COLO829 (cell line): ENCODE measurements at places on chromosomes 7 and 10.
A peak's percentile ranks its signal among the peaks of the same experiment; 100 is the strongest.

DNA sequence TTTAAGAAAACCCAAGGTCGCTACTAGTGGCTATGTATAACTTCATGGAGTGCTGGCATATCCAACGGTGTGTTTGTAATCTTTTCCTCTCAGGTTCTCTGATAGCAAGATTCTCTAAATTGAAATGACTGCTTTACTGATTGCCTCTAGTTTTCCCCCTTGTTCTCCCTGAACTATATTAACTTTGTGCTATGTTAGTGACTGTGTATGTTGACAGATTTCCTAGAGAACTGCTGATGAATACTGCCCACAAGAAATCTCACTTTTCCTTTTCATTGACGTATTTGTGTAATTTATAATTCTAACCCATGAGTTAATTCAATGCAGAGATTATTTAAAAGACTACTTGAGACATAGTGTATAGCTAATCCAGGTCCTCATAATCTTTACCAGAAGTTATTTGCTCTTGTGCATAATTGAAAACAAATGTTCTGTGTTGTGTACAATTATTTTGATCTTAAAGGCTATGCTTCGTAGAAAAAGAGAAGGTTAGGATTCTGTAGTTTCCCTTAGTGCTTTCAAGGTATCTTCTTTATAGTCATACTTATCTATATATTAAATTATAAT, 70.6 kb upstream of the GLCCI1 start:
- no peak for DNase-seq

GRCh38 chr10:23200586-23200985, 8.5 kb downstream of the PTF1A start:
- DNase-seq, result no peak

GRCh38 chr7:31020161-31020560, 31.9 kb upstream of the ADCYAP1R1 start:
- DNase-seq, result no peak

GRCh38 chr7:122886357-122887081, at the start of gene CADPS2:
TSS of gene CADPS2 (minus strand) at chr7:122886460. CDS start at chr7:122886337, 123 bp downstream.
- peak; percentile 90 for DNase-seq

GRCh38 chr7:96080027-96080426, 241.9 kb downstream of the SLC25A13 start:
- peak; percentile 87 for DNase-seq

- DNase-seq, result no peak
These were observed 25.6 kb downstream of the STYXL1 start for GRCh38 chr7:76022026-76022780.

GRCh38 chr10:85767891-85768290, 598.7 kb downstream of the GRID1 start:
- no peak for DNase-seq

DNA sequence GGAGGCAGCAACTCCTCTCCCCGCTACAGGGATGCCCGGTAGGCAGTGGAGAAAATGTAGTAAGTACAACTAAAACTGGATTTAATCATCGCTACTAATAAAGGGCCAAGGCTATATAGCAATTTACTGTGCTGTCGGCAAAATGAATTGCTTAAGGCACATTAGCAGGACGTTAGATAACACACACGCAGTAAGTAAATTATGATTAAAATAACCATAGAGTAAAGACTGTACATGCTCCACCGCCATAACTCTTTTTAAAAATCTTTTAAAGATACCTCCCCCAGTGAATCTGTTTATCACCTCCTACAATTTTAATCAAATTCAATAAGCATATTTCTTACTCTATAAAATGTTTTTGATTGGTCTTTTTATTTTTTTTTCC, 371.4 kb upstream of the MGMT start:
- no peak for DNase-seq

DNA sequence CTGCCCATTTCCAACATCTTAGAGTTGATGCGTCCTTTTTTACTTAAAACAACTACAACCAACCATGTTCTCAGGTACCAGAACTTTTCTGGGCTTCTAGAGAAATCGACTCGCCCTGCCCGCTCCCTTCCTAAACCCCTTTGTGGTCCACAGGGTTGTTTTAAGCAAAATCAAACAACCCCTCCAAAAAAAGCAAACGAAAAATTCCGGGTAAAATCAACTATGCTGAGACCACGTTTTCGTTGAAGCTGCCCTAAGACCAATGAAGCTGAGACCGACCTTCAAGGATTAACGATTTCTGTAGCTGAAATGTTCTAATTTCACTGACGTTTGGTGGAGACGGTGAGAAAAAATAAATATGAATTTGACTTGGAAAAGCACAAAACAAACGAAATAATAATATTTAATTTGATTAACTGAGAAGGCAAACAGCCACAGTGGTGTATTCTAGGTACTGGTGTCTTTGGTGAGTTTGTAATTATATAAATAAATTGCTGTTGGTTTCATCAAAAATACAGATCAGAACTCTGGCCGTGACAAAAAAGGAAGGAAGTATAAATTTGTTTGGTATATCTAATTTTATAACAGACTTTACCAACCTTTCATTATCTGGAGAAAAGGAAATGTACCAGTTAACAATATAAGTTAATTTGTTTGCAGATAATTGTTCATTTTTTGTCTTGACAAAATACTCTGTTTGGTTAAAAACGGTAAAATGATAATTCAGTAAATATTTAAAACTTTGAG, 4.7 kb upstream of the IGF2BP3 start:
- no peak for DNase-seq

DNA sequence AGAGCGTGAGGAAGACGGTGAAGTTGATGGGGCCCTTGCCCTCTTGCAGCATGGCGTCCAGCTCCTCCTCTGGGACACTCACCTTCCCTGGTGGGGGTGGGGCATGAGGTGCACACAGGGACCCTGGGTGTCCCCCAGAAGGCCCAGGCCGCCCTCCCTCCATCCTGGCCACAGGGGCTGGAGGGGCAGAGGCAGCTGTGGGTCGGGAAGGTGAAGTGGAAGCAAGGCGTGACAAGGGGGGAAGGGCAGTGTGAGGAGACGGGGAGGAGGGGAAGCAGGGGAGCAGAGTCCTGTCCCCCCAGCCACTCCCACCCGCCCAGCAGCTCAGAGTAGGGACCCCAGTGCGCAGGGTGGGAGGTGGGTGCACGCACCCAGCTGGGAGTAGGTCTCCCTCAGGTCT, 791 bp downstream of the MYL7 start:
- no peak for DNase-seq

GRCh38 chr10:110203500-110204455, 3.6 kb upstream of the MXI1 start:
- DNase-seq, result no peak

DNA sequence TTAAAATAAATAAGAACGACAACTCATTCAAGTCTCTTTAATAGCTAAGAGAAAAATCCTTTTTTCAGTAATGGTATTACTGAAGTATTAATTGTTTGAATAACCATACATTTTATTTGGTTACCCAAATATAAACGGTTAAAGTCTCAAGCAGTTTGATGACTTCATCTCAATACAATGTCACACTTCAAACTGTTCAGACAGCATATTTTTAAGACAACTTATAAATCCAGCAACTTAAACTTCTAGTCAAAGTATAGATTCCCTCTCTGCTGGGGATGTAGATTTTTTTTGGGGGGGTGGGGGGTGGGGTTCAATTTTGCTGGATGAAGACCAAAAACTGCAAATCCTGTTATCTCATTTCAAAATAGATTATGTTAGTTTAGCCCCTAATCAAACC, 42.0 kb downstream of the GNA12 start:
- DNase-seq, result no peak

- DNase-seq, result peak; percentile 89
These were observed 334.3 kb downstream of the ARL4A start for GRCh38 chr7:13021566-13022300.

- no peak for DNase-seq
These were observed 214.8 kb upstream of the KLF14 start for GRCh38 chr7:130948822-130949221.

DNA sequence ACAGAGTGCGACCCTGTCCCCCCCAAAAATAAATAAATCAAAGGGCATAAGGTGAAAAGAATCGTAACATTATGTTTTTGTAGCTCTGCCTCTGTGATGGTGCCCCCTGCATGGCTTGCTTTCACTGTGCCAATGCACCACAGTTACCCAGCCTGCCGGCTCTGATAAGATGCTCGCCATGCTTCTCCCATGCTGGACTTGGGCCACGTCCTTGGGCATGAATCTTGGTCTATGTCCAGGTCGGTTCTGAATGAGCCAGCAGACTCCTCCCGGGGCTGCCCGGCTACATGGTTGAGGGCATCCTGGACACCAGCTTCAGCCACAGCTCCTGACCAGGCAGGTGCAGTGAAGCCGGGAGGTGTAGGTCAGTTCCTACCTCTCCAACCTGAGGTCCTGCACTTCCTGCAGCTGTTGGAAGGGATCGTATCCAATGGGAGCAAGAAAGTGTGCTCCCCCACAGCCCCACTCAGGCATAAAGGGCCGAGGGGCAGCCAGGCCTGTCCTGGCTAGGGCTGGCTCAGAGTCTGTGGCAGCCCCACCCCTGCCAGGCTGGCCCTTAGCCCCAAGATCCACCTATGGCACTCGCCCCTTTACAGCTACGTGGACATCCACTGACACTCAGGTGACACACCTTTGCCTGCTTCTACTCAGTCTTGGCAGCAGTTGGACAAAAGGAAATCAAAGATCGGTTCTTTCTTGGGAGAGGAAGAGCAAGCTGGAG, 34.1 kb downstream of the CHST3 start:
- DNase-seq, result no peak

DNA sequence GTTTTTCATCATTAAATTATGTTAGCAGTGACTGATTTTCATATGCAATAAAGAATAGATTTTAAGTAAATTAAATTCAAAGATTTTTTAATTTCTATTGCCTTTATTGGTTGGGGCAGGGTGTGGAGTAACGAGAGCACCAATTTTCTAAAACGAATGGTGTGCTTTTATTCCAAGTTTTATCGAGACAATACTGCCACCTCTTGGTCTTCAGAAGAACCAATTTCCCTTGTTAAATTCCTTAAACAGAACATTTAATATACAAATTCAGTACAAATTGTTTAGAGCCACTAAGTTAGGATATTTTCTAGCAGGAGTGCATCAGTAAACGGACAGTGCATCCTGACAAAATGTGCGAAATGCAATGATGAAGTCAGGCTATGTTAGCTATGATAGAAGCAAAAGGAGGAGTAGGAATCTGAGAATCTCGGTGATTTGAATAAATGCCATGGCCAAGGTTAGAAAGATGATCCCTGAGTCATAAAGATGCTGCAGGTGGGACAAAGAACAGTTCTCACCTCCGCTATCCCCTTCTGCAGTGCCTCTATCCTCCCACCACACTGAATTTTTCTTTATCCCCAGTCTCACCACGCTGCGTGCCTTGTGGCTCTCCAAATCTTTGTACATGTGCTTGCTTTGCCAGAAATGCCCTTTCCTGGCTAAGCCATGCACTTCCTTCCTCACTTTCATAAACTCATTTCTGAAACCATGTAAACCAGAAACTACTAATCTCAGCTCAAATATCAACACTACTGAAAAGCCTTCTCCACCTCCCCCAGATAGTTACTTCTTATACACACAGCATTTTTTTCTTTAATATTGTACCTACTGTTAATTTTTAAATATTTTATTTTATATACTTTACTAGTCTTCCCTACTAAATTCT, 31.9 kb upstream of the AGBL3 start:
- peak; percentile 66 for DNase-seq

- DNase-seq, result no peak
These were observed 8.5 kb upstream of the CSTF2T start for GRCh38 chr10:51707821-51708424.

- DNase-seq, result no peak
These were observed 83.4 kb upstream of the ODAD2 start for GRCh38 chr10:28082316-28082715.

DNA sequence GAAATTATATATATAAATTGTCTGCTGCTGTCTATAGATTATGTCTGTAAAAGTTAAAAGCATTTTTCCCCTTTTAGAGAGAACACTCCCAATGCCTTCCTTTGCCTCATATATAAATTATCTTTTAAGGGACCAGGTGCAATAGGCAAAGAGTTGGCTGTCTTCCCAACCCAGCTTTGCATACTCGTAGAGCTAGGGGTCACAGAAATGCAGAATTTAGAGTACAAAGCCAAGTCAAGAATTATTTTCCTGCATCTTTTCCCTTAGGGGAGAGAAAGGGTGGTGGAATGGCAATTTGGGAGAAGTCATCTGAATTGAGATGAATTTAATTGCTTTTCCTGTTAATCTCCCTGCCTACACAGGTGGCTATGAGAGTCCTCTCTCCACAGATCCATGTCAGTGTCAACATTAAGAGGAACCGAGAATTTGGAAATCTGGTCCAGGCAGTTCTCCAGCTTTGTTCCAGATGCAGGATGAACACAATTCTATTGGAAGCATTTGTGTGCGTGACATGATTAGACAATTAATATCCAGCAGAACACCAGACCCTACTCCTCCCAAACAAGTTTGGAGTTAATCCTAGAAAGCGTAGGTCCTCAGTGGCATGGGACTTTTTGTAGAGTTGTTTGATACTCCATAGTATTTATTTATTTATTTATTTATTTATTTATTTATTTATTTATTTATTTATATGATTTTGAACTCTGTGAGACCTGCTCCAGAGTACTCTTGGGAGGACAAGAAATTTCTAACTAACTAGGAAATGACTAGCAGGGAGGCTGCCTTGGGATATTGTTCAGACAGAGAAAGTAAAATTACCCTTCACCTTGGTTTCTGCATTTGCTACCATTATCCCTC, 80.3 kb upstream of the SKAP2 start:
- no peak for DNase-seq

- DNase-seq, result no peak
These were observed 284.7 kb downstream of the CAMK1D start for GRCh38 chr10:12633776-12634620.

DNA sequence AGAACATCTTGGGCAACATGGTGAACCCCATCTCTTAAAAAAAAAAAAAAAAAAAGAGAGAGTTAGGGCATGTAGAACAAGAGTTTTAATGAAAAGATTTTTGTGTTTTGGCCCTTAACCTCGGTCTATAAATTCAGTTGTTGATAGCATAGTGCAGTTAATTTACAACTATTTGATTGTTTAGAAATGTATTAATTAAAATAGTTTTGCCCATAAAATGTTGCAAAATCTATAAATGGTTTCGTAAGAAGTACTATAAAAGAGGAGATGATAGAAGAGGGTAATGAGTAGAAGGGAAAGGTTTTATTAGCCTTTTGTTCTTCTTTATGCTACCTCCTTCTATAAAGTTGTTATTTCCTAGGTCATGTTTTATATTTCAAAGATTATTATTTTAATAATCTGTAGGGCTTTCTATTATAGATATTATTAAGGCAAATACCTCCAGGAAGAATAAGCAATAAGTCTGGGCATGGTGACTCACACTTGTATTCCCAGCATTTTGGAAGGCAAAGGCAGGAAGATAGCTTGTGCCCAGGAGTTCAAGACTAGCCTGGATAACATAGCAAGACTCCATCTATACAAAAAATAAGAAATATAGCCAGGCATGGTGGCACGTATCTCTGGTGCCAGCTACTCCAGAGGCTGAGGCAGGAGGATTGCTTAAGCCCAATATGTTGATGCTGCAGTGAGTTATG, 73.3 kb downstream of the MCU start:
- DNase-seq, result no peak

DNA sequence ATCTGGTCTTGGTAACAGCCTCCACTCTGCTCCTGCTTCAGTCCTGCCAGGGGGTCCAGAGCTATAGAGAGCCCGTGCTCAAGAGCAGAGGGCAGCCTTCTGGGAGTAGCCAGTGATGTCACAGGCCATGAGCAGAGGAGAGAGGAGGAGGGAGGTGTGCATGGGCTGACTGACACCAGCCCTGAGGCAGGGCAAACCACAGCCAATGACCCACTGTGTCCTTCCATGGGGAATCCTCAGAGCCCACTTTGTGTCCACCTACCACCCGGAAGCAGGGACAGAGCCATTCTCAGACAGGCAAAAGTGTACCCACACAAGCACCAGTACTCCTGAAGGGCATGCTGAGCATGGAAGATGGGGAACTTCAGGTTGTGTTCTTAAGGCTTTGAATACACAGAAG, at the start of gene PAX4:
Gene PAX4 (minus strand): TSS at position 101 of the 400 bp plus-strand sequence. CDS start 2,214 bp downstream, outside the sequence.
- DNase-seq, result no peak
